ENCODE measurements at places on chromosomes 11 and 22. TPM values are rescaled to one million over a fixed set of nuclear protein-coding genes. Genes with fewer than 3 reads are reported as not detected.

DNA sequence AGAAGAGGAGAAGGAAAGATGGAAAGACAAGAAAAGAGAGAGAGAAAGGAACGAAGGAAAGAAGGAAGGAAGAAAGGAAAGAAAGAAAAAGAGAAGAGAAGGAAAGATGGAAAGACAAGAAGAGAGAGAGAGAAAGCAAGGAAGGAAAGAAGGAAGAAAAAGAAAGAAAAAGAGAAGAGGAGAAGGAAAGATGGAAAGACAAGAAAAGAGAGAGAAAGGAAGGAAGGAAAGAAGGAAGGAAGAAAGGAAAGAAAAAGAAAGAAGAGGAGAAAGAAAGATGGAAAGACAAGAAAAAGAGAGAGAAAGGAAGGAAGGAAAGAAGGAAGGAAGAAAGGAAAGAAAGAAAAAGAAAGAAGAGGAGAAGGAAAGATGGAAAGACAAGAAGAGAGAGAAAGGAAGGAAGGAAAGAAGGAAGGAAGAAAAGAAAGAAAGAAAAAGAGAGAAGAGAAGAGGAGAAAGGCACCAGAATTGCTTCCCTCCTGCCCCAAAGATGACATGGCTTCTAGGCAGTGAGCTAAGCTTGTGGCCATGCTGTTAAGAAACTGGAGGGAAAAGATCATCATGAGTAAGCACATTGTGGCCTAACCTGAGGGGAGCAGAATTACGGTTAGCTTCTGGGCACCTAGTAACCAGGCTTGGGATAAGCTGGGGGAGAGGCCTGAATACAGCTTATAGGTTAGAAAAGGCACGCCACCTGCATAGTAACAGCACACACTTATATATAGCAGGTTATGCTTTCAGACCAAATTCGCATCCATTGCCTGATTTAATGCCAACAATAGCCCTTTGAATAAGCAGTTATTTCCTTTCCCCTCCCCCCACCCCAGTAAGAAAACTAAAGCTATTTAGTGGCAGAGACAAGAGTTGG, 2.3 kb upstream of the ST3GAL4 start:
- DNase-seq = no peak

PLAAT5 gene
- 3.1 TPM for total RNA-seq

GRCh38 chr22:29734838-29735237, 15.0 kb downstream of the CABP7 start:
- no peak for DNase-seq

MRGPRX3 gene
- total RNA-seq = not detected

GRCh38 chr22:26650722-26651421, 6.5 kb upstream of the MIAT start:
- DNase-seq = no peak

GRCh38 chr22:41782316-41782715, 18.2 kb upstream of the CCDC134 start:
- DNase-seq = no peak

LGALS12 gene
- total RNA-seq = not detected

DNA sequence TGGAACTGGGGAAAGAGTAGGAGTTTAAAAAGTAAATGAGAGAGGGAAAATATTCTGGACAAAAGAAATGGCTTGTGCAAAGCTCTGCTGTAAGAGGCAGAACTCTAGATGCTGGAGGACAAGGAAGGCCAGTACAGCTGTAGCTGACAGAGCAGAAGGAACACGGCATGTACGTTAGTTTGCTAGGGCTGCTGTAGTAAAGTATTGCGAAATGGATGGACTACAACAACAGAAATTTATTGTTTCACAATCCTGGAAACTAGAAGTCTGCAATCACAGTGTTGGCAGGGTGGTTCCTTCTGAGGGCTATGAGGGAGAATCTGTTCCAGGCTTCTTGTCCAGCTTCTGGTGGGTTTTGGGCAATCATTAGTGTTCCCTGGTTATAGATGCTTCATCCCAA, 454.4 kb downstream of the NTM start:
- no peak for DNase-seq

OR8G5 gene
- 0.16 TPM for total RNA-seq

DNA sequence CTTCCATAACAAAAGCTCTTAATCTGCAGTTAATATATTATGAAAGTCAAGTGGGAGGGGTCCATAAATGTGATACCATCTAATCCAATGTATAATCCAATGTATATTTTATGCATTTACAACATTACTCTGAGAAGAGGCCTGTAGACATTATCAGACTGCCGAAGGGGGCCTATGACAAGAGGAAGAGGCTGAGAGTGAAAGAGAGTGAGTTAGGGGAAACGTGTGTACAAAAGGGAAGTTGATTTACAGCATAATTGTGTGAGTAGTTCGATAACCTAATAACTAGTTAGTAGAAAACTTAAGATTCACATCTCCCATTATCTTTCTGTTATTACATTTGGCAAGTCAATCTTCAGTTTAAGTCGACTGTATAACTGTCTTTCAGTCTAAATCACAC, 86.6 kb downstream of the DDX10 start:
- no peak for DNase-seq

DNA sequence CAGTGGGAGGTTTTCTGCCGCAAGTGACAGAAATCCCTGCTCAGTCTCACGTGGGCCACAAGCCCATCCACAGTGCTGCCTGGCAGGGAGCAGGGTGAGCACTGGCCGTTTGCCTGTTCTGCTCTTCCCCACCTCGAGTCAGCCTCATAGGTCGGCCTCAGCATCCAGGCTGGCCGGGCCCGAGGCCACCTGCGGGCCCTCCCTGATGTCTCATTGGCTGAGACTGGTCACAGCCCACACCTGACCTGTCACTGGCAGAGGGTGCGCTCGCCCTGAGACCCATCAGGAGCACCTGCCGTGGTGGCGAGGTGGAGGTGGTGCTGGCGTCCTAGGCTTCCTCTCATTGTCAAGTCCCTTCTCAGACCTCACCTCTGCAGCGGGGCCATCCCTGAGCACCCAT, 72.1 kb downstream of the ELFN2 start:
- DNase-seq = no peak

KRTAP5-11 gene
- total RNA-seq = not detected

- no peak for DNase-seq
Measured at GRCh38 chr11:35511666-35512065, 13.8 kb downstream of the PAMR1 start.

- DNase-seq = no peak
Measured at GRCh38 chr11:83612891-83613766, 327.0 kb upstream of the CCDC90B start.

SEC14L6 gene
- total RNA-seq = 1.4 TPM

GRCh38 chr11:64661146-64661545, 61.9 kb downstream of the NRXN2 start:
- no peak for DNase-seq

GRCh38 chr11:1772270-1773130, 8.8 kb upstream of the CTSD start:
- peak; percentile 59 for DNase-seq

DNA sequence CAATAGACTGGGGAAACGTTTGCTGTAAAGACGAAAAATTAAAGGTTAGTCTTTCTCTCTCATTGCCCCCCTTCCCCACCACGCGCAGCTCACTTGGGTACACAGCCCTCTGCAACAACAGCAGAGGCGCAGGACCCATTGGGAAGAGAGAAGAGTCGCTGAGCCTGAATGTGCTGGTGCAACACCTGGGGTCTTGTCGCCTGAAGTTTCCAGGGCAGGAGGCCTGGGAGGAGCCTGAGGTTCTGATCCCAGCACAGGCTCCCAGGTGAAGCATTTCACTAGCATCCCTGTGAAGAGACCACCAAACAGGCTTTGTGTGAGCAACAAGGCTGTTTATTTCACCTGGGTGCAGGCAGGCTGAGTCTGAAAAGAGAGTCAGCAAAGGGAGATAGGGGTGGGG, 116.2 kb upstream of the NTM start:
- DNase-seq = no peak

DNA sequence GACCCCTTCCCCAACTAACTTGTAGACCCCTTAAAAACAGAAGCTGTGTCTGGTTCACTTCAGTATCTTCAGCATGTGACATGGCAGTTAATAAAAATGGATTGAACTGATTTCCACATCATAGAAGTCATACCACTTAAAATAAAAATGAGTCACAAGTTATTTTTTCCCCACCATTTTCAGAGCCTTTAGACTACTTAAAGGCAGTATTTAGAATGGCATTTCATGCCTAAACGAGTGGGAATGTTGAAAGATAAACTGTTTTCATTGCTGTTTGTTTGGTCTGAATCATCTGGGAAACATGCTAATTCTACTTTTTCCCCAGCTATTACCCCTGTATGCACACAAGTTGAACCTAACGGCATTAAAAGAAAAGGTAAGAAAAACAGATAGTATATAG, 324.0 kb downstream of the RAB38 start:
- no peak for DNase-seq

DNA sequence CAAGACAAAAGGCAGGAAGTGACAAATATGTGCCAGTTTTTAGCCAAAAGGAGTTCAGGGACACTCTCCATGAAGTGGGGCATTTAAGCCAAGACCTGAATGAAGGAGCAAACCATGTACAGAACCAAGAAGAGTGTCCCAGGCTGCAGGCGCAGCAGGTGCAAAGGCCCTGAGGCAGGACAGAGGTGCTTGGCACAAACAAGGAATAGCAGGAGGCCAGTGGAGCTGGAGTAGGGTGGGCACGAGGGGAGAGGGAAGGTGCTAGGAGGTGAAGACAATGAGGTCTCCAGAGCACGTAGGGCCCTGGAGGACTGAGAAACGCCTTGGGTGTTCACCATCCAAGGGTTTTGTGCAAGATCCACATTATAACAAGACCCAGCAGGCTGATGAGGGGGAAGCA, 474.1 kb downstream of the MN1 start:
- DNase-seq = no peak

WBP2NL gene
- total RNA-seq = 4.5 TPM

DNA sequence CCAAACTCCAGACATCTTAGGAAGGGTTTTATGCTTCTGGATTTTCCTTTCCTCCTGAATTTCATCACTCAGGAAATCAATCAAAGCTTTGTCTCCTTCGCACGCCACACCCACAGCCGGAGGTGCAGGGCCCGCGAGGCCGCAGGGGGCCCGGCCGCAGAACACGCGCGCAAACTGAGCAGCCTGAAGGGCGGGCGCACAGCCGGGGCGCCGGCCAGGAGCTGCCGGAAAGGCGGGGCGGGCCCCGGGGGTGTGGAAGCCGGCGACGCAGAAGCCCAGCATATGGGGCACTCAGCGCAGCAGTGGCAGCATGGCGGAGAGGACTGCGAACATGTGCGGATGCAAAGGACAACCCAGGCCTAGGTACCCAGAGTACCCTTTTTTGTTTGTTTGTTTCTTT, 33.1 kb upstream of the SPTBN2 start:
- DNase-seq = no peak

- DNase-seq = no peak
Measured at GRCh38 chr11:58805065-58805464, 39.4 kb downstream of the GLYATL2 start.

DNA sequence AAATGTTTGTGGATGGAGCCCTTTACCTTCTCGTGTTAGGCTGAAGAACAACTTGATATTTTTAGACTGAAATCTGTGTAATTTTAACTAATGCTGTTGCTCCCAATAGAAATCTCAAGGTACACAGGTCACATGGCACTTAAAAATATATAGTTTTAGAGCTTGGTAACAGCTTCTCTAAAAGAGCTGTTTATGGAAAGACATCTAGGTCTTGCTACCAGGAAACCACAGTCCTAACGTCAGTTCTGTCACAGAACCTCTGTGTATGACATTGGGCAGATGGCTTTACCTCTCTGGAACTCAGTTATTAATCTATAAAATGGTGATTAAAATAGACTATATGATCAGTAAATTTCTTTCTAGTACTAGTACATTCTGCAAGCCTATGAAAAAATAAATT, 35.4 kb downstream of the PAK1 start:
- no peak for DNase-seq

DNA sequence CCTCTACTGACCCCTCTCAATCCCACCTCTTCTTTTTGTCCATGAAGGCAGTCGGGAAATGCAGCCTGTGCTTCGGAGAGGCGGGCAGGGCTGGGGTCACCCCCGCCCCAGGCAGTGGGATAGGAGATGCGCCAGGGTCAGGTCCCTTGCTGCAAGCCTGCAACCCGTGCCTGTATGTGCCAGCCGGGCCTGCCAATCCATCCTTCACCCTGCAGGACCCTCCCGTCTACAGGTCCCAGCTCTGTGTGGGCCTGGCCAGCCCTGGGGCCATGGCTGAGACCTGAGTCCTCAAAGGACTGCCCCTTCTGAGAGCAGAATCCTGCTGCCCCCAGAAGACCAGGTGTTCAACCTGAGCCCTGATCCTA, 10.9 kb downstream of the ASCL2 start:
- no peak for DNase-seq

DNA sequence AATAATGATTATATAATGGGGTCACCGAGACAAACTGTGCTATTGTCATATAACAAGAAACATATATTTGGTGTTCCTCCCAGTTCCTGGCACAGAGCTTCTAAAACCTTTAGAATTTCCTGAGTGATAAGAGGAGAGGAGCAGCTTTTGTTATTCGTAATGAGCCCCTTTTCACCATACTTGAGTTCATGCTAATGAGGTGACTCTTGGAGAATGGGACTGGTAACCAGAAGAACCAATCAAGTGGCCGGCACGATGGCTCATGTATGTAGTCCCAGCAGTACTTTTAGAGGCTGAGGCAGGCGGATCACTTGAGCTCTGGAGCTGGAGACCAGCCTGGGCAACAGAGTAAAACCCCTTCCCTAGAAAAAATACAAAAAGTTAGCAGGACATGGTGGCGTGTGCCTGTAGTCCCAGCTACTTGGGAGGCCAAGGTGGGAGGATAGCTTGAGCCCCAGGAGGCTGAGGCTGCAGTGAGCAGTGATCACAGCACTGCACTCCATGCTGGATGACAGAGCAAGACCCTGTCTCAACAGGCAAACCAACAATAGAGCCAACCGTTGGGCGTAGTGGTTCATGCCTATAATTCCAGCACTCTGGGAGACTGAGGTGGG, 62.7 kb upstream of the FTH1 start:
- DNase-seq = no peak

GRCh38 chr11:33168709-33169200, 7.5 kb upstream of the CSTF3 start:
- DNase-seq = no peak

TRPM5 gene
- total RNA-seq = not detected

GRCh38 chr11:62353841-62354240, 16.6 kb downstream of the ASRGL1 start:
- DNase-seq = no peak

OR4D9 gene
- not detected for total RNA-seq

- no peak for DNase-seq
Measured at GRCh38 chr22:25002241-25002985, 49.9 kb downstream of the KIAA1671 start.

GRCh38 chr22:44143579-44143978, 37.1 kb upstream of the PARVG start:
- DNase-seq = no peak

- DNase-seq = no peak
Measured at GRCh38 chr22:27630754-27631153, 170.8 kb downstream of the MN1 start.

- DNase-seq = no peak
Measured at GRCh38 chr22:39980596-39980995, 14.2 kb upstream of the FAM83F start.

GRCh38 chr22:20536590-20537324, 29.3 kb downstream of the MED15 start:
- DNase-seq = no peak

OR51B2 gene
- 0.78 TPM for total RNA-seq

API5 gene
- total RNA-seq = 112 TPM

Data from occipital lobe (tissue), 3 donors.